ENCODE measurements at places on chromosomes 3 and 15.

DNA sequence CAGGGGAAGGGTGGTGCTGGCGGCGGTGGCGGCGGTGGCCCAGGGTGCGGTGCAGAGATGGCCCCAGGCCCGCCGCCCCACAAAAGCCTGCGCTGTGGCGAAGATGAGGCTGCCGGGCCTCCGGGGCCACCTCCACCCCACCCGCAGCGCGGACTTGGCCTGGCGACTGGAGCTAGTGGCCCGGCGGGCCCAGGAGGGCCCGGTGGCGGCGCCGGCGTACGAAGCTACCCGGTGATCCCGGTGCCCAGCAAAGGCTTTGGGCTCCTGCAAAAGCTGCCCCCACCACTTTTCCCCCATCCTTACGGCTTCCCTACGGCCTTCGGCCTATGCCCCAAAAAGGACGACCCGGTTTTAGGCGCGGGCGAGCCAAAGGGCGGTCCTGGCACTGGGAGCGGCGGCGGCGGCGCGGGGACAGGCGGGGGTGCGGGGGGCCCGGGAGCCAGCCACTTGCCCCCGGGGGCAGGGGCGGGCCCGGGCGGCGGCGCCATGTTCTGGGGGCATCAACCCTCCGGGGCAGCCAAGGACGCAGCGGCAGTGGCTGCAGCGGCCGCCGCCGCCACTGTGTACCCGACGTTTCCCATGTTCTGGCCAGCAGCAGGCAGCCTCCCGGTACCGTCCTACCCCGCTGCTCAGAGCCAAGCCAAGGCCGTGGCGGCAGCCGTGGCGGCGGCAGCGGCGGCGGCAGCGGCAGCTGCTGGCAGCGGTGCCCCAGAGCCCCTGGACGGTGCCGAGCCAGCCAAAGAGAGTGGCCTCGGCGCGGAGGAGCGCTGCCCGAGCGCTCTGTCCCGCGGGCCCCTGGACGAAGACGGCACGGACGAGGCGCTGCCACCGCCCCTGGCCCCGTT, 1.6 kb downstream of the SKOR1 start:
- no peak for DNase-seq

GRCh38 chr3:43852066-43852465, 161.3 kb downstream of the ABHD5 start:
- no peak for DNase-seq

DNA sequence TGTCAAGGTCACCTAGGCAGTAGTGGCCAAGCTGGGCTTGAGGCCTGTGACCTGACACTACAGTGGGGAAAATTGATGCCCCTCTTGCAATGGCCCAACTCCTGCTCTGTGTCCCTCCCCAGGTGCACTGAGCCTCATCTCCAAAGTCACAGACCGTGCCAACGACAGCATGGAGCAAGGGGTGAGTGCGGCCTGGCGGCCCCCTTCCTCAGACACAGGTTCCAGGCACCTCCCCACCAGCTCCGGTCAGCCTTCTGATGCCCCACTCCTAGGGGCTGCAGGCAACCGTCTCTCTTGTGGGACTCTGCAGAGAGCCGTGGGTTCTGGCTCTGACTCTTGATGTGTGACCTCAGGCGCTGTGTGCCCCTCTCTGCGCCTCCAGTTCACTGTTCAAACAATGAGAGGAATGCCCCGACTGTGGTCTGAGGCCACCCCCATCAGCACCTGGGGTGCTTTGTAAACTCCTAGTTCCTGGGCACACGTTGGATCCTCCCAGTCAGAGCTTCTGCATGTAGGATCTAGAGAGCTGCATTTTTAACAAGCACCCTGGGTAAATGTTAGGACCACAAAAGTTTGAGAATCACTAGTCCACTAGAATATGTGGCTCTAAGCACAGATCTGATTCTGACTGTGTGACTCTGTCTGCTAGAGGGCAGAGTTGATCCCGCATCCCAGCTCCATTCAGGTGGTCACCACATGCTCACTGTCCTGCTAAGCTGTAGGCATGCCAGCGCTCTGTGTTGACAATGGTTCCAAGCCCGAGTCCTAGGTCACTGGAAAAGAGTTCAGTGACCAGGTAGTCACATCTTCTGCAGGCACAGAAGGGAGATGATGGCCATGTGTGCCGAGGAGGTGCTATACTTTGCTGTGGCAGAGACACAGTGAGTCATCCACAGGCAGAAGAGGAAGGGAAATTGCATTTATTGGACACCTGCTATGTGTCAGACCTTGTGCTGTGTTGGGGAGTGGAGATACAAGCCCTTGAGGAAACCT, 46.2 kb upstream of the NR2C2 start:
- DNase-seq: no peak

DNA sequence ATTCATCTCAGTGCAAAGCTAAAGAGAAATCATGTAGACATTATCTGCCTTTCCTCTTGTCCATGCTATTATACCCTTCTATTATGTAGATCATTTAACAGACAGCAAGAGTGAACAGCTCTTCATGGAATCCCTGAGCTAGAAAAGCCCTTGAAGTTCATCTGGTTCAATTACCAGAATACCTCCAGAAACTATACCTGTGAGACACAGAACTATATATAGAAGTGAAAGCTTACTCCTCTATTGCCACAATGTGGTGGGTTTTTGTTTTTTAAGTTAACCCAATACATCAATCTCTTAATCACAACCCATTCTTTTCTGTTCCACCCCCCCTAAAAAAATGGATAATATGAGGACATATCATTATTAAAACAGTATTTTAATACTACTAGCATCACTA, 347.7 kb downstream of the PLCL2 start:
- DNase-seq: no peak

GRCh38 chr3:147589016-147589415, 179.9 kb downstream of the ZIC1 start:
- no peak for DNase-seq

GRCh38 chr3:115943579-115943978, 320.3 kb downstream of the GAP43 start:
- no peak for DNase-seq

- no peak for DNase-seq
Measured at GRCh38 chr3:157660847-157661246, 157.6 kb upstream of the VEPH1 start.

DNA sequence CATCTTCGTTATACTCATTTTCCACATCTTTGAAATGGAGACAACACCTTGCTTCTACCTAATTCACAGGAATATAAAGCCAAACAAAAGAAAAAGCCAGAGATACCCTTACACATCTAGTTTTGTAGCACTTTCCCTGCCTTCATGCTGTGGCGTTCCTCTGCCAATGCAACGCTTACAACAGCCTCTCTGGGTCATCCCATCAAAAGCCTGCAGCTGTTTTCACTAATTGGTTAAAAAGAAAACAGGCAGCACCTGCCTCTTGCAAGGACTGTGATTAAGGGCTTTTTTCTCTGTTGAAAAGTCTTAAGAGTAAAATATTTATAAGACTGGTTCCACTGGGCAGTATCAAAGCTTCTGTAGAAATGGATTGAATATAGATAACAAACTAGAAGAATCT, 120.3 kb downstream of the FMN1 start:
- DNase-seq: no peak

All from suppressor macrophage treated with lipopolysaccharide for 1 hour (primary cell).